ENCODE measurements at places on chromosomes 11 and 22.

DNA sequence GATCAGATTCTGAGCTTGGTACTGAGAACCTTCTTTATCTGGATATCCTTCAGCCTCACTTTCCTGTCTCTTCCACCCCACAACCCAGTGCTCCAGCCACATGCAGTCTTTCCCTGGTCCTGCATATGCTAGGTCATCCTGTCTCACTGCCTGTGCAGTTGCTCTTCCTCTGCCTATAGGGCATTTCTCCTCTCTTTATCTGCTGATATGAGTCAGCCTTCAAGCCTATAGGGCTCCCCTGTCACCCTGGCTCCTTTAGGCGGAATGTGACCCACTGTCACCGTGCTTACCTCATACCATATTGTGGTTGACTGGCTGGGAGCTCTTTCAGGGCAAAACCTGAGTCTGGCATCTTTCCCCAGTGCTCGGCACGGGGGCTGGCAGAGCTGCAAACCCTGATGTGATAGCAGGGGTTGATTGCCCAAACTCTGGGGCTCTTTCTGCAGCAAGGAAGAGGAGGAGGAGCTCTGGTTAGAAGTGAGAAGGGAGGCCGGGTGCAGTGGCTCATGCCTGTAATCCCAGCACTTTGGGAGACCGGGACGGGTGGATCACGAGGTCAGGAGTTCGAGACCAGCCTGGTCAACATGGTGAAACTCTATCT, 26.3 kb downstream of the MEI1 start:
- no peak for DNase-seq

DNA sequence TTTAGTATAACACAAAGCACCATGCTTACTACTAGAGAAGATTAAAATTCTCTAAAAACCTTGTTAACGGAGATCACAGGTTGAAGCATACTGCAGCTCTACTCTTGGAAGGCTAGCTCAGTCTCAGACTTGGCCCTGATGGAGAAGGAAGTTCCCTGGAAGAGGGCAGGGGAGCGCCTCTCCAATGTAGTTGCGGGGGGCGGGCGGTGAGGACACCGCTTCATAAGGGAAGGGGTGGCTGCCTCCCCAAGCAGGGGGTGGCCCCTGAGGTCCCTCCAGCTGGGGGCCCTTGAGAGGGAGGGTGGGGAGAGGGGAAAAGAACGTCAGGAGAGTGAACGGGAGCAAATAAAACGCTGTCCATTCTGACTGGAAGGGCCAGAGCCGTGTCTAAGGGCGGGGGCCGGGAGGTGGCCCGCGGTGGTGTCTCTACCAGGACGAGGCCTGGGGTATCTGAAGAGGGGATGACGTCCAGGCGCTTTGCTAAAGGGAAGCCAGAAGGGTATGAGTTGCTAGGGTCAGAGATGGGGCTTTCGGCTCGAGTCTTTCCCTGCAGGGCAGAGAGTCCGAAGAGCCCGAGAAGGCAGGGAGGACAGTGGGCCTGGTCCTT, 553 bp upstream of the USP47 start:
- DNase-seq = peak; percentile 28

- peak; percentile 1 for DNase-seq
These were observed 679 bp downstream of the SPCS2 start for GRCh38 chr11:74949753-74950137.

DNA sequence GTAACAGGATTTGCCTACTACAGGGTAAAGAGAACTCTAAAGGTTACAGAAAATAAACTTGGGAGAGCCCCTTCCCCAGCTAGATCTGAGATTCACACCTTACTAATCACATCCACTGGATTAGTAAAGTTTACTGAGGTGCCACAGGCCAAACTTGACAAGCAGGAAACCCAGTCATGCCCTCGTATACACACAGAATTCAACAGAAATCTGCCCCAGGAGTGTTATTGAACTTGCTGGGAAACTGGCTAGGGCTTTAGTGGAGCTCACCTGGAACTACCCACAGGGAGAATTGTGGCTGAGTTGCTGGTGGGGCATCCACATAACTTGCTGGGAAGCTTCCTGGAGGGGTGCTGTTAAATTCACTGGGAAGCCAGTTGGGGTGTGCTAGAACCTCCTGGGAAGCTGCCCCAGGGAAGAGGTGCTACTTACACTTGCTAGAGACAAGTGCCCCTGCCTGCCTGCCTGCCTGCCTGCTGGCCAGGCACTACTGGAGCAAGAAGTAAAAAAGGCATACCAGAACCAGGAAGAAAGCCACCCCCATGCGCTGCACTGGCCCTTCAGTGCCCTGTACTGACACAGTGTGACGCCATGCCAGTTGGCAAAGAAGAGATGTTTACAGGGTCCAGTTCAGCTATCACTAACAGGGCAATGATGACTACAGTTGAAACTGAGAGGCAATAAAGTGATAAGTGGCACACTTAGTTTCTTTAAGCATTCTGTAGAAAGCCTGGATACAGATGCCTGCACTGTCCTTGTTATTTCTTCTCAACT, 106.5 kb downstream of the ALX4 start:
- no peak for DNase-seq

GRCh38 chr11:59728913-59729312, 15.3 kb upstream of the OR10V1 start:
- no peak for DNase-seq

Measured in NCI-H1105 (cell line).